H9 (cell line): ENCODE measurements at places on chromosomes 6 and 20. TPM values are rescaled to one million over a fixed set of nuclear protein-coding genes. Genes with fewer than 3 reads are reported as not detected.

The TRIM40 gene
- not detected in 2 replicates for total RNA-seq

DNA sequence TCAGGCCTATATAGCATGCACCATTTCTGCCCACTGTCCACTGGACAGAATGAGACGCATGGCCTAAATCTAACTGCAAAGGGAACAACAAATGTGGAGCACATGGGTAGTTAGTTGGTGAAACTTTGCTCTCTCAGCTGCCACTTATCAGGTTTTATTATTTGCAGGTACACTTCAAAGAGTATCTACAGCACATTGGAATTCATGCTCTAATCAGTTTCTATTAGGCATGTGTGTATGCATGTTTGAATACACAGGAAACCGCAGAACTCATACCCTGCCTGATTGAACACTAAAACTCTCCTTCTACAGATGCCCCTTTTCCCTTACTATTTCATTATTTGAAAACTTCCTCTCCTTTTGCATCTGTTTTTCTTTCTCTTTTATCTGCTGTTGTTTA is 97.4 kb upstream of the HSF2 start:
- H3K27me3 ChIP-seq = no peaks in the 10 kb centered on the region
- H3K27ac ChIP-seq = no peak overlapping the region
- no peak for DNase-seq
- no peaks in the 10 kb centered on the region for H3K4me1 ChIP-seq

DNA sequence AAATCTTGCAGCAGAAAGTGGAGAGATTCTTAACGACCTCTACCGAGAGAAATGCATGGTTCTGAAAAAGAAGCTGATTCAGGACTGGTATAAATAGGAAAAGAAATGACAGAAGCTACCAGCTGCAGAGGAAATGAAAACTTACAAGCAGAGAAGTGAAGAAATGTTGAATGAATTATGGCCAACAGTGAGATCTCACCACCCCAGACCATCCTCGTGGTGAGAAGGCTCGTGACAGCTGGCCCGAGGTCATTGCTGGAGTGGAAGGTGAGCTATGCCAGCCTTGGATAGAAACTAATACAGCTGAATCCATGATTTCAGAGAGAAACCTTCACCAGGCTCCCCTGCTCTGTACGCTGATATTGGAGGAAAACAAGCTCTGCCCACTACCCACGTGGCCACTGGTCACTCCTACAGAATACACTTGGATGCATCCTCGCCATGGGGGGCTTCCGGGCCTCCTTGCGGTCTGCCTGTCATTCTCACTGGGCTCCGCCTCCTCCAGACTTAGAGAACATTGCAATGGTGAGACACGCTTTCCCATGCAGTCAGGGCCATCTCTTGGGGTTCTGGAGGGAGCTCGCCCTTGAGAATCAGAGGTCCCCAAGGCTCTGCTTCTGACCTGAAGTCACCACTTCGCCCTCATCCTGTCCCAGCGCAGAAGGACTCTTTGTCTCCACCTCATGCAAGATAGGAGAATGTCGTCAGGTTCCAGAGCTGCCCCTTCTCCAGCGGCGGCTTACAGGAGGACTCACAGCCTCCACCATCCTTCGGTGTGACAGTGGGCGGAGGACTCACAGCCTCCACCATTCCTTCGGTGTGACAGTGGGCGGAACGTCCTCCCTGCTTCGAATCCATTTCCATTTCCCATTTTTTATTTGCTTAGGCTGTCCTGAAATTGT is 10.6 kb upstream of the TUBB2B start:
- no peaks in the 10 kb centered on the region for H3K27me3 ChIP-seq
- H3K4me1 ChIP-seq = peaks cover 13% of the 10 kb centered on the region; the same call in 1 of the 2 replicates
- no peak overlapping the region for H3K27ac ChIP-seq
- H3K4me3 ChIP-seq = no peak overlapping the region
- no peaks in the 10 kb centered on the region for H3K36me3 ChIP-seq
- DNase-seq = no peak

The JARID2 gene
- total RNA-seq = 174 and 181 TPM in 2 replicates

DNA sequence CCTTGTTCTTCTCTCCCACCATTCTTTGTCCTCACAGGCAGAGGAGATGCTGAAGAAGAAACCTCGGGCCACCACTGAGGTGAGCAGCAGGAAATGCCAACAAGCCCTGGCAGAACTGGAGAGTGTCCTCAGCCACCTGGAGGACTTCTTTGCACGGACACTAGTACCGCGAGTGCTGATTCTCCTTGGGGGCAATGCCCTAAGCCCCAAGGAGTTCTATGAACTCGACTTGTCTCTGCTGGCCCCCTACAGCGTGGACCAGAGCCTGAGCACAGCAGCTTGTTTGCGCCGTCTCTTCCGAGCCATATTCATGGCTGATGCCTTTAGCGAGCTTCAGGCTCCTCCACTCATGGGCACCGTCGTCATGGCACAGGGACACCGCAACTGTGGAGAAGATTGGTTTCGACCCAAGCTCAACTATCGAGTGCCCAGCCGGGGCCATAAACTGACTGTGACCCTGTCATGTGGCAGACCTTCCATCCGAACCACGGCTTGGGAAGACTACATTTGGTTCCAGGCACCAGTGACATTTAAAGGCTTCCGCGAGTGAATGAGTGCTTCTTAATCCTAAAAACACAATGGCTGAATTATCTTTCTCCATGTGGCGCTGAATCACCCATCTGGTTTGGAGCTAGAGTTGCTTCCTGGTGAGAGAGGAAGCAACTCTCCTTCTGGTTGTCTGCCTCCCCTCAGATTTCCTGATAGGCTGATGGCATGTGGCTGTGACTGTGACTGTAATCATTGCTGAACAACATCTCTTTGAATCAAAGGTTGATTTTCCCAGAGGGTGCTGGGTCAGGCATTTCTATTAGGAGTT is 4.6 kb downstream of the MAD2L1BP start:
- DNase-seq = no peak
- no peak overlapping the region for H3K27ac ChIP-seq
- H3K36me3 ChIP-seq = peaks cover 51% of the 10 kb centered on the region
- H3K4me1 ChIP-seq = no peaks in the 10 kb centered on the region; the same call in 1 of the 2 replicates

- no peaks in the 10 kb centered on the region for H3K36me3 ChIP-seq
- no peaks in the 10 kb centered on the region for H3K27me3 ChIP-seq
- no peak overlapping the region for H3K4me3 ChIP-seq
- DNase-seq = no peak
- no peak overlapping the region for H3K27ac ChIP-seq
Observed at GRCh38 chr6:118645395-118645794, 6.0 kb downstream of the CEP85L start.

The GPSM3 gene
- 11.8 and 12.0 TPM in 2 replicates for total RNA-seq

The TRIM31 gene
- not detected in 2 replicates for total RNA-seq

GRCh38 chr6:47353871-47354270 is 44.2 kb upstream of the TNFRSF21 start:
- H3K4me1 ChIP-seq = peaks cover 2% of the 10 kb centered on the region; the same call in 1 of the 2 replicates
- DNase-seq = no peak
- no peaks in the 10 kb centered on the region for H3K27me3 ChIP-seq
- H3K4me3 ChIP-seq = no peak overlapping the region
- no peaks in the 10 kb centered on the region for H3K36me3 ChIP-seq

GRCh38 chr6:109024368-109024767 is 70.3 kb downstream of the SESN1 start:
- no peak overlapping the region for H3K4me3 ChIP-seq
- no peak overlapping the region for H3K27ac ChIP-seq
- DNase-seq = no peak
- no peaks in the 10 kb centered on the region for H3K27me3 ChIP-seq
- no peaks in the 10 kb centered on the region for H3K36me3 ChIP-seq

GRCh38 chr6:157075549-157076450 is 247.5 kb downstream of the TMEM242 start:
- no peaks in the 10 kb centered on the region for H3K27me3 ChIP-seq
- H3K4me3 ChIP-seq = no peak overlapping the region
- no peak for DNase-seq
- H3K36me3 ChIP-seq = no peaks in the 10 kb centered on the region; the same call in 1 of the 2 replicates
- peaks cover 5% of the 10 kb centered on the region; the same call in 1 of the 2 replicates for H3K4me1 ChIP-seq

DNA sequence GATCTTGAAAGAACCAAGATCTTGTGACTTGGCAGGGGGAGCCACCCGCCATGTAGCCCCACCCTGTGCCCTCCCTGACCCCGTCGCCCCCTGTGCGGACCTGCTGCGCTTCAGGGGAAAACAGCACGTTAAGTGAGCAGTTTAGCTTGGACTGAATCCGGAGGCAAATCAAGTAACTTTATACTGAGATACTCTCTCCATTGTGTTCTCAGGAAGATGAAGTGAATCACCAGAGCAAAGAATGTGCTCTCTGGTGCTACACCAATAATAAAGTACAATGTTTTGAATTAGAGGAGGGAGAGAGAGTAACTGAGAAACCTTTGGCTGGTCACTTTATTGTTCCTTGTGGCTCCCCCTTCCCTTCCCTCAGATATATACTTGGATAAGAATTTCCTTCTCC is 83.4 kb downstream of the TXNDC5 start:
- no peak for DNase-seq
- H3K4me3 ChIP-seq = no peak overlapping the region
- no peak overlapping the region for H3K27ac ChIP-seq
- peaks cover 4% of the 10 kb centered on the region; the same call in 2 of the 3 replicates for H3K36me3 ChIP-seq
- no peaks in the 10 kb centered on the region for H3K4me1 ChIP-seq
- no peaks in the 10 kb centered on the region for H3K27me3 ChIP-seq

DNA sequence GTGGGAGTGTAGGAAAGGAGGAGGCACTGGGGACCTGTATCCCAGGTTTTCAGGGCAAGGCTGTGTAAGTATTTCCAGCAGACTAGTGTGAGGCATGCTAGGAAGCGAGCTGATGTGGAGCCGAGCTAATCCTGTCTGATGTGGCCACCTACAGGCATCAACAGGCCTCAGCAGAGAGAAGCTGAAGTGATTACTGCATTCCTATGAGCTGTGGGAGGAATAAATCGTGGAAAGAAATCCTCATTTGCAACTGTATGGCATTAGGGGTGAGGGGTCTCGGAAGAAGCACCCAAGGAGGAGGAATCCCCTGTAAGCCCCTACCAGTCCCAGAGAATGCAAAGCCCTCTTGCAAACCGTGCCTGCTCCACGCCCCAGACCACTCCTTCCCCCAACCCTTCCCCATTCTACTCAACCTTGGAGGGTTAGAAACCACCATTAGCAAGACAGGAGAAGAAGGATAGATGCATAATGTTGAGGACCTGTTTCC is 41.6 kb downstream of the C6orf15 start:
- DNase-seq = peak; percentile 83
- peaks cover 2% of the 10 kb centered on the region; the same call in 1 of the 2 replicates for H3K4me1 ChIP-seq
- no peaks in the 10 kb centered on the region for H3K27me3 ChIP-seq
- H3K36me3 ChIP-seq = no peaks in the 10 kb centered on the region

DNA sequence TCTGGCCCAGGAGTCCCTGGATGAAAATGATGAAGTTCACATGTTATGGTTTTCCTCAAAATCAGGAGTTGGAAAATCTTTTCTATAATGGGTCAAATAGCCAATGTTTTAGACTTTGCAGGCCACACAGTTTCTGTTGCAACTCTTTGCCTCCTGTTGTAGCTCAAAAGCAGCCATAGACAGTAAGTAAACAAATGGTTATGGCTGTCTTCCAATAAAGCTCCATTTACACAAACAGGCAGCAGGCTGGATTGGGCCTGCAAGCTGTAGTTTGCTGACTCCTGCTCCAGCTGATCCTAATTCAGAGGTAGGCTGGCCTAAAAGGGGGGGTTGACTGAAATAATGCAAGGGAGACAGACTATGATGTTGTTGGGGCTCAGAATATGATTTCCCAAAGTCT is 33.0 kb downstream of the METTL24 start:
- no peaks in the 10 kb centered on the region for H3K27me3 ChIP-seq
- no peak overlapping the region for H3K27ac ChIP-seq
- no peaks in the 10 kb centered on the region for H3K36me3 ChIP-seq
- no peaks in the 10 kb centered on the region; the same call in 1 of the 2 replicates for H3K4me1 ChIP-seq

- H3K27me3 ChIP-seq = no peaks in the 10 kb centered on the region
- DNase-seq = no peak
- no peak overlapping the region for H3K4me3 ChIP-seq
- no peak overlapping the region for H3K27ac ChIP-seq
- no peaks in the 10 kb centered on the region for H3K36me3 ChIP-seq
- H3K4me1 ChIP-seq = no peaks in the 10 kb centered on the region
Observed at GRCh38 chr6:159931112-159931511, 37.8 kb upstream of the IGF2R start.

- no peak overlapping the region for H3K27ac ChIP-seq
- H3K36me3 ChIP-seq = no peaks in the 10 kb centered on the region
- DNase-seq = no peak
- no peaks in the 10 kb centered on the region for H3K27me3 ChIP-seq
- H3K4me3 ChIP-seq = no peak overlapping the region
Observed at GRCh38 chr20:47479506-47479905, 22.2 kb upstream of the NCOA3 start.

- peaks cover 2% of the 10 kb centered on the region; the same call in 1 of the 2 replicates for H3K4me1 ChIP-seq
- H3K27ac ChIP-seq = no peak within 1 kb of the TSS
- H3K36me3 ChIP-seq = peaks cover 15% of the 10 kb centered on the region
- H3K4me3 ChIP-seq = peak within 1 kb of the TSS; percentile 89
Observed at GRCh38 chr20:35541783-35542662, at the start of gene ERGIC3. ERGIC3 (plus strand) TSS chr20:35542078; CDS start chr20:35542098, 20 bp downstream.

The WFDC5 gene
- not detected in 2 replicates for total RNA-seq

The LY6G6D gene
- not detected in 2 replicates for total RNA-seq

The RBBP8NL gene
- 0.20 and 0.28 TPM in 2 replicates for total RNA-seq

GRCh38 chr6:47446669-47447330 is 30.8 kb upstream of the CD2AP start:
- no peak overlapping the region for H3K4me3 ChIP-seq
- no peak for DNase-seq
- no peak overlapping the region for H3K27ac ChIP-seq
- peaks cover 10% of the 10 kb centered on the region; the same call in 1 of the 2 replicates for H3K36me3 ChIP-seq

DNA sequence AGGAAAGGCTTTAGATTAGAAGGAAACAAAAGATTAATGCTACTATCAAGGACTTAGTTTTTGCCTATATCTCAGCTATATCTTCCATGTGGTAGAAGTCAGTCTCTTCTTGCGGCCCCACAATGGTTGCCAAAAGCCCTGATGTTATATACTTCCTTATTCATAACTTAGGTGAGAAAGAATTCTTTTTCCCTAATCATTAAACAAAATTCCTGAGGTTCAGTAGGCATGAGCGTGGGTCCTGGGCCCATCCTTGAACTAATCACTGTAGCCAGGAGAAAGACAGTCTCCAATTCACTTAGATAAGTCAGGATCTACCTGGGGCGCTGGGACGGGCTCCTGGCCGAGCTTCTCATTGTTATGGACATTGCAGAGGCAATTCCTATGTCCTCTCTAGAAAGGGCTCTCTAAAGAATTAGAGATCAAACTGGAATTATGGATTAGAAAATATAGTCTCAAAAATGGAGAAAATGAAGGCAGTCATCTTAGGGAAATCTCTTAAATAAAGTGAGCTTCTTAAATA is 134.3 kb downstream of the KIF6 start:
- H3K36me3 ChIP-seq = no peaks in the 10 kb centered on the region
- no peak overlapping the region for H3K4me3 ChIP-seq
- H3K4me1 ChIP-seq = peaks cover 3% of the 10 kb centered on the region; the same call in 1 of the 2 replicates
- H3K27me3 ChIP-seq = no peaks in the 10 kb centered on the region
- no peak overlapping the region for H3K27ac ChIP-seq

DNA sequence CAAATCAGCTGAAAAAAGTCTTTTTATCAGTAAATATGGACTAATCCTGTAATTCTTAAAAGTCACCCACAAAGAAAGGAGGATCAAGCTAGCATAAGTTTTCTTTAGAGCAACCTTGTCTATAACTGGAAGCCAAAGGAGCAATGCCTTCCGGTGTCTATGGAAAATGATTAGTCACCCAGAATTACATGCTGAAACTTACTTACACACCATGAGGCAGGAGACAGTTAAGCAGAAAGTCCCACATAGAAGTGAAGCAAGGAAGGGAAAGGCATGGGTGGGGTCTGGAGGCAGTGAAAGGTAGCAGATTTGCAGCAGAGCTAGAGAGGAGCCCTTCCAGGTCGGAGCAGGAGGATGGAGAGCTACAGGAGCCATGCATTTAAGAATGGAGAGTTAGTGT is 153.7 kb upstream of the RIPOR2 start:
- peaks cover 2% of the 10 kb centered on the region; the same call in 1 of the 2 replicates for H3K4me1 ChIP-seq
- H3K36me3 ChIP-seq = no peaks in the 10 kb centered on the region
- no peak overlapping the region for H3K4me3 ChIP-seq
- no peaks in the 10 kb centered on the region for H3K27me3 ChIP-seq
- no peak overlapping the region for H3K27ac ChIP-seq

The HLA-DQA1 gene
- 0.68 and 1.7 TPM in 2 replicates for total RNA-seq

The C20orf141 gene
- total RNA-seq = not detected in 2 replicates

The MAP3K5 gene
- total RNA-seq = 1.6 and 1.7 TPM in 2 replicates
